ENCODE measurements at places on chromosomes 7 and 10. TPM values are rescaled to one million over a fixed set of nuclear protein-coding genes. Genes with fewer than 3 reads are reported as not detected.

Gene DRGX
- not detected for total RNA-seq

DNA sequence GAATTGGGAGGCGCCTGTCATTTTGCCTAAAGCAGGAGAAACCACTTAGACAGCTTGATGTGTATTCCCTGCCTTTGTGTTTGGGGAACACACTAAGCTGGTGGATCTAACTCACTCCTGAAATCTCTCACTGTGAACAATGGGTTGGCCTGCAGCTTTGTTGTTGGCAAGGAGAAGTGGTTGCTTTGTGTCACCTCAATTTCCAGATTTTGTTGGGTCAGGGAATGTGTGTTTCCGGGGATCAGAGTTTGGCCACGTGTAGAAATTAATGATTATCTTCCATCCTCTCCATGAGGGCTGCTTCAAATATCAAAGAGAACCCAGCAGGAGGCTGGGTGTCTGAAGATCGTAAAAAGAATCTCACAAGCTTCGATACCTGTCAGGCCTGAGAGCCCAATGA is 27.8 kb downstream of the A1CF start:
- no peak overlapping the region for H3K27ac ChIP-seq
- H3K4me3 ChIP-seq = no peak overlapping the region
- H3K4me1 ChIP-seq = no peaks in the 10 kb centered on the region
- no peak for DNase-seq

- peaks cover 3% of the 10 kb centered on the region for H3K4me1 ChIP-seq
- H3K27me3 ChIP-seq = no peaks in the 10 kb centered on the region
- no peak for DNase-seq
- H3K4me3 ChIP-seq = no peak overlapping the region
- no peaks in the 10 kb centered on the region for H3K36me3 ChIP-seq
Observed at GRCh38 chr7:526460-527034, 6.9 kb upstream of the PDGFA start.

GRCh38 chr10:119542988-119543813 is 682 bp upstream of the RGS10 start:
- H3K4me1 ChIP-seq = peaks cover 11% of the 10 kb centered on the region
- H3K27me3 ChIP-seq = no peaks in the 10 kb centered on the region
- H3K36me3 ChIP-seq = no peaks in the 10 kb centered on the region
- H3K27ac ChIP-seq = no peak overlapping the region
- H3K4me3 ChIP-seq = peak overlapping the region; percentile 36

GRCh38 chr7:116731445-116732335 is 59.7 kb downstream of the MET start:
- no peak overlapping the region for H3K27ac ChIP-seq
- no peaks in the 10 kb centered on the region for H3K36me3 ChIP-seq
- H3K4me3 ChIP-seq = no peak overlapping the region
- DNase-seq = no peak

GRCh38 chr7:69723663-69724062 is 125.4 kb downstream of the AUTS2 start:
- H3K27me3 ChIP-seq = no peaks in the 10 kb centered on the region
- H3K27ac ChIP-seq = no peak overlapping the region
- no peak overlapping the region for H3K4me3 ChIP-seq

- H3K4me3 ChIP-seq = no peak overlapping the region
- H3K27ac ChIP-seq = no peak overlapping the region
- H3K36me3 ChIP-seq = no peaks in the 10 kb centered on the region
Observed at GRCh38 chr10:60368875-60369546, 20.7 kb downstream of the ANK3 start.

DNA sequence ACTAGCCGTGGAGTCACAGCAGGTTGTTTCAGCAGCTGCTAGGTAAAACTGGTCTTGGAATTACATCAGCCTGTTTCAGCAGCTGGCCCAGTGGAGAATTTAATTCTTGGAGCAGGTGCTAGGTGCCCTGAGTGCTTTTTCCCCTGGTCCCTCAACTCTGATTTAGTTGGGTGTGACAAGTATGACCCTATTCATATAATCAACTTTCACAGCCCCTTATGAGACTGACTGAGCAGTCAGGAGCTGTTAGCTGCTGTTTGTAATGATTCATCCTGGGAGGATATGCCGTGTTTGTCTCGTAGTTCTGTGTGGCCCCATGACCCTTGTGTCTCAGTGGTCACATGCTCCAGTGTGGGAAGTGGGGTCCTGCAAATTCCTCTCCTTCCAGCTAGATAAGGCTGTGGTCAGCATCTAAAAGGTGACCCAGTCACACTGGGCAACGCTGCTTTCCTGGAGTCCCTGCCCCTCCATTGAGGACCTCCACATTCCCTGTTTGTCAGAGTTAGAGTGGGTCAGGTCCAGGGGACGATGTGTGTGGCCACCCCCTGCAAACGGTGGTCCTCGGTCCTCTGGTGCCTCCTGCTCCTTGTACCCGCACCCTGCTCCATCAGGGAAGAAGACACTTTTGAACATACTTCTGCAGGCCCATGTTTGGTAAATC is 28.3 kb downstream of the TBATA start:
- H3K27me3 ChIP-seq = no peaks in the 10 kb centered on the region
- H3K36me3 ChIP-seq = no peaks in the 10 kb centered on the region
- no peak for DNase-seq
- H3K4me3 ChIP-seq = no peak overlapping the region
- no peak overlapping the region for H3K27ac ChIP-seq

- H3K27ac ChIP-seq = no peak overlapping the region
- H3K36me3 ChIP-seq = peaks cover 2% of the 10 kb centered on the region
- H3K4me1 ChIP-seq = no peaks in the 10 kb centered on the region
- no peak for DNase-seq
Observed at GRCh38 chr10:11522821-11523245, 88.6 kb downstream of the USP6NL start.

Gene SPDYE8
- total RNA-seq = not detected

DNA sequence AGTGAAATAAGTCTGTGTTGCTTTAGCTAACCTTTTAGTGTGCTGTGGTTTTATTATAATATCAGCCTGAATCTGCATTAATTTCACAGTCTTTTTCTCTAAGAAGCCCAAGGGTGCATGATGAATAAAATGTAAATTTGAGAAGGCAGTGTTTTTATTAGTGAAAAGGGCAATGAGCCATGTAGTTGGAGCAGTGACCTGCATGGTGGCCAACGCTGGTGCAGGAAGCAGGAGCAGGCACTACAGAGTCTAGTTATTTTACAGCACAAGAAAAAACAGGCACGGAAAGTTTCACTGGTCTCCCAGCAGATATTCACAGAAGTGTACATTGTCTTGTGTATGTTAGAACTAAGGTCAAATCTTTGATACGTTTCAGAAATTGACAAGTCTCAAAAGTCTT is 247.8 kb downstream of the CELF2 start:
- DNase-seq = no peak
- no peaks in the 10 kb centered on the region for H3K27me3 ChIP-seq

DNA sequence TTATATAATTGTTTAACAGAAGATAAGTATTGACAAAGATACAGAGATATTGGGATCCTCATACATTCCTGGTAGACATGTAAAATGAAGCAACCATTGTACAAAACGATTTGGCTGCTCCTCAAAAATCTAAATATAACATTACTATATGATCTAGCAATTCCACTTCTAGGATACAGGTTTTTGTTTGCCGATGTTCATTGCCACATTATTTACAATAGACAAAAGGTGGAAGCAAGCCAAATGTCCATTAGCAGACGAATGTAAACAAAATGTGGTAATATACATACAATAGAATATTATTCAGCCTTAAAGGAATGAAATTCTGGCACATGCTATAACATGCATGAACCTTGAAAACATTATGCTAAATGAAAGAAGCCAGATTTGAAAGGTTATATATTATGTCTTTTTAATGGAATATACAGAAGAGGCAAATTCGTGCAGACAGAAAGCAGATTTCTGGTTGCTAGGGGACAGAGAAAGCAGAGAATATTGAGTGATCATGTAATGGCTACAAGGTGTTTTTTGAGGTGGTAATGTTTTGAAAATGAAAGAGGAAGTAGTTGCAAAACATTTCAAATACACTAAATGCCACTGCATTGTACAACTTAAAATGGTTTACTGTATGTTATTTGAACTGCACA is 44.9 kb downstream of the POLR1F start:
- H3K4me1 ChIP-seq = no peaks in the 10 kb centered on the region
- H3K27me3 ChIP-seq = no peaks in the 10 kb centered on the region
- no peak overlapping the region for H3K4me3 ChIP-seq
- DNase-seq = peak; percentile 11
- H3K27ac ChIP-seq = no peak overlapping the region

Gene PTN
- 0.77 TPM for total RNA-seq

DNA sequence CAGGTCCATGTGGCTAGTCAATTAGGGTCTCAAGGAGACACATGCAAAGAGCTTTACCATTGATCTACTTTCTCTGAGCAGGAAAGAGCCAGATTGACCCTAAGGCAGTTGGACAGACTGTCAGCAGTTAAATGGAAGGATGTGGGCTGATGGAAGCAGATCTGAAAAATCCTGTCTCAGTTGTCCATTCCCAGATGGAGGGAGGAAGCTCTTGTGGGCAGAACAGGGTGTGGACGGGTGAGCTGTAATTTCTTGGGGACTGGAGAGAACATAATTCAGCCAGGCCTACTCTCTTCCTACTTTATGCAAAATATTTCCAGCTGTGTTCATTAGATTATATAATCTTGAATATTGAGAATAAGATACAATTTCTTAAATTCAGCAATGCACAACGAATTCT is 163.6 kb downstream of the GNAT3 start:
- no peaks in the 10 kb centered on the region for H3K4me1 ChIP-seq
- no peak overlapping the region for H3K27ac ChIP-seq
- no peak for DNase-seq
- no peaks in the 10 kb centered on the region for H3K36me3 ChIP-seq
- no peaks in the 10 kb centered on the region for H3K27me3 ChIP-seq

- no peaks in the 10 kb centered on the region for H3K27me3 ChIP-seq
- no peak overlapping the region for H3K4me3 ChIP-seq
- H3K36me3 ChIP-seq = no peaks in the 10 kb centered on the region
Observed at GRCh38 chr7:68423356-68423755, 1174.9 kb upstream of the AUTS2 start.

DNA sequence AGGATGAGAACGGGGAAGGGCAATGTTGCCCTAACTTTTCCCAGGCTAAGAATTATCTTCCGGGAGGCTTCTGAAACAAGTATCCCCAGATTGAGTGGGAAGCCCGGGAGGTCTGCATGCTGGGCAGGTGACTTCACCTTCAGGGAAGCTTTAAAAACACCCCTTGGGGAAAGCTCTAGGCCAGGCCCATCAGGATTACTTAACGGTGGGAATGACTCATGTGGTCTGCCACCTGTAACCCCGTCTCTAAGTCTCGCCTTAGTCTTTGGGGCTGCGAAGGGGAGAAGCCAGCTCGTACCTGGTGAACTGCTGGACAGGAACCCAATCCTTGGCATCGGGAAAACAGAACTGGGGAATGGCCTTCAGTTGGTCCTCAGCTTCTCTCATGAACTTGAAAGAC is 80.1 kb upstream of the MKRN1 start:
- DNase-seq = no peak
- H3K4me3 ChIP-seq = no peak overlapping the region
- peaks cover 3% of the 10 kb centered on the region for H3K4me1 ChIP-seq
- peaks cover 5% of the 10 kb centered on the region for H3K36me3 ChIP-seq
- peak overlapping the region; percentile 39 for H3K27ac ChIP-seq
- H3K27me3 ChIP-seq = no peaks in the 10 kb centered on the region

GRCh38 chr10:70324339-70324861 is 40.6 kb upstream of the NPFFR1 start:
- no peaks in the 10 kb centered on the region for H3K36me3 ChIP-seq
- H3K27me3 ChIP-seq = no peaks in the 10 kb centered on the region
- no peak overlapping the region for H3K4me3 ChIP-seq
- no peak for DNase-seq
- no peaks in the 10 kb centered on the region for H3K4me1 ChIP-seq

GRCh38 chr10:100025576-100025975 is 15.8 kb upstream of the DNMBP start:
- DNase-seq = peak; percentile 28
- H3K36me3 ChIP-seq = no peaks in the 10 kb centered on the region
- H3K4me1 ChIP-seq = no peaks in the 10 kb centered on the region
- H3K27me3 ChIP-seq = no peaks in the 10 kb centered on the region
- H3K4me3 ChIP-seq = no peak overlapping the region

Gene ABI1
- total RNA-seq = 49.1 TPM

DNA sequence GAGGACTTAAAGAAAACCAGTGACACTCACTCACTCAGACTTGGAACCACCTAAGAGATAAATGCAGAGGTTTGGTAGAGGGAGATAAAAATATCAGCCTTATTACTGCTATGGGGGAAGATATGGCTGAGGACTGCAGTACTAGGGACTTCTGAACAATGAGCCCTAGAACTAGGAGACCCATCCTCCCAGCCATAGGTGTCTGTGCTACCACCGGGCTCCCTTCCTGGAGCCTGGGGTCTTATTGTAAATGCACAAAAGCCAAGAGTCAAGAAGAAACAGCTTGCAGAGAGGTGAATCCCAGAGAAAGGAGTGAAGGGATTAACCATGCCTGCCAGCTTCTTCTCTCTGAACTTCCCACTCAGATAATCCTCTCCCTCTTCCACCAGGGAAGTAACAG is 108.3 kb upstream of the AKR1E2 start:
- no peaks in the 10 kb centered on the region for H3K4me1 ChIP-seq
- H3K27me3 ChIP-seq = peaks cover 2% of the 10 kb centered on the region
- H3K4me3 ChIP-seq = no peak overlapping the region
- no peak overlapping the region for H3K27ac ChIP-seq
- no peaks in the 10 kb centered on the region for H3K36me3 ChIP-seq
- no peak for DNase-seq

All from lung (tissue), 17 donors.